ENCODE measurements at places on chromosomes 3 and 15. TPM values are rescaled to one million over a fixed set of nuclear protein-coding genes. Genes with fewer than 3 reads are reported as not detected.

Gene AGBL1
- total RNA-seq = not detected

Gene EPHB1
- 2.4 TPM for total RNA-seq

DNA sequence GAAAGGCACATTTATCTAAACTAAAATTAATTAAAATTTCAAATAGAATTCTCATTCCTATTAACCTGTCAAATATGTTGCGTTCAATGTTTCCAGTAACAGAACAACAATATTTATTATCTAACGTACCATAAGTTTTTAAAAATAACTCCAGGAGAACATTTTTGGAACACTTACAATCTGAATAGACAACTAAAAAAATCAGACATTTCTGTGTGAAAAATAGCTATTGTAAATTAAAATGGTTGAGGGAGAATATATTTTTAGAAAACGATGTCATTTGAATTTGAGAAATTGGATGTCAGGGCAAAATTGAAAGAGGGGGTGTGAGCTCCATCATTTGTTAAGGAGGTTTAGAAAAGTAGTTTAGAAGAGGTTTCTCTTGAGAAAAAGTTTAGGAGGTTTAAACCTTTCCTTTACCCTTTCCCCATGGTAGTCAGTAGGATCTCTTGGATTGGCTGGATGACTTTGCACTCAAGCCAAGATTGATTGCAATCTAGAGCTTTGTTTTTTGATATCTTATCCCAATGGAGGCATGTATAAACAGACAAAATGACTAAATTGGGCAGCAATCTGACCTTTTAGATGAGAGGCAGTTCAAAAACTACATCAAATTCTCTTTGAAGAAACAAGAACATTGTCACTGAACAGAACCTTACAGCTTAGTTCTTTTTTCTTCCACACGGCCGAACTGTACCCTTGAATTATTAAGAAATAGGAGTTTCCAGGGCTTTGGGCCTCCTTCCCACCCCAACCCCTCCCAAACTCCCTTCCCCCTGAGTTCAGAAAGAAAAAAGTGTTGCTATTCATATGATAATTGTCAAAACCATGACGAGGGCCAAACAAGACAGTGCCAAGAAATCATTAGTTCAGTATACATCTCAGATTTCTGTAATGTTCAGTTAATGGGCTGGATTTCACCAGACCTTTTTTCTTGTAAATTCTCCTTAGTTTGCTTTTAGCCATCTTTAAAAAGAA, 79.7 kb upstream of the CDIN1 start:
- DNase-seq = no peak

GRCh38 chr15:67290319-67290718, 35.7 kb downstream of the IQCH start:
- no peak for DNase-seq
